ENCODE measurements at places on chromosomes 4 and X.

- DNase-seq: no peak
Measured at GRCh38 chrX:13717700-13718472, 16.5 kb downstream of the TRAPPC2 start.

DNA sequence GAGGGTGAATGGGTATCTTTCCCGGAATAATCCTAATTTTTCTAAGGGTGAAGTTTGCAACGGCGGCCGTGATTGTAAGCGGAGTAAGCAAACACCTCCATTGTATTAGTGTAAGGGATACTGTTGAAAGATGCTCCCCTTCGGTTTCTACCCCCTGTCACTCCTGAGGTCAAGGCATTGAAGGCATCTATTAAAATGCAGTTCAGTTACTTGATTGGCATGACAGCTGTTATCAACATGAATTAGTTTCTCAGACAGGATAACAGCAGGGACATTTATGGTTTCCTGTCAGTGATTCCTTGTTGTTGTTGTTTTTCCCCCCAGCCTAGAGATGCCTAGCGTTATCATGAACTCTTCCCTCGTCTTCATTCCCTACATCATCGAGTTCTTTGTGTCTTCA lies 552 bp downstream of the SLC25A14 start:
- no peak for DNase-seq

GRCh38 chr4:112182604-112183003 lies 37.4 kb downstream of the FAM241A start:
- DNase-seq: no peak

- peak; percentile 1 for DNase-seq
Measured at GRCh38 chrX:106725931-106726330, 570 bp upstream of the RNF128 start.

GRCh38 chr4:244471-244870 lies 60.8 kb downstream of the ZNF732 start:
- DNase-seq: peak; percentile 36

Measured in MCF 10A (cell line).